Activated T-helper 1 cell treated with anti-CD3 and anti-CD28 coated beads, Interleukin-12 subunit alpha, Interleukin-12 subunit beta, Interleukin-2, Interleukin-4 antibody, amounts not matched to agents 30 ng/mL and 10 ng/mL and 1 ng/mL, durations not matched to agents 14 hours and 24 hours and 36 hours (primary cell): ENCODE measurements at places on chromosomes 7 and 10. TPM values are rescaled to one million over a fixed set of nuclear protein-coding genes. Genes with fewer than 3 reads are reported as not detected.

MYH16 gene
- total RNA-seq, result not detected in 2 replicates

DNA sequence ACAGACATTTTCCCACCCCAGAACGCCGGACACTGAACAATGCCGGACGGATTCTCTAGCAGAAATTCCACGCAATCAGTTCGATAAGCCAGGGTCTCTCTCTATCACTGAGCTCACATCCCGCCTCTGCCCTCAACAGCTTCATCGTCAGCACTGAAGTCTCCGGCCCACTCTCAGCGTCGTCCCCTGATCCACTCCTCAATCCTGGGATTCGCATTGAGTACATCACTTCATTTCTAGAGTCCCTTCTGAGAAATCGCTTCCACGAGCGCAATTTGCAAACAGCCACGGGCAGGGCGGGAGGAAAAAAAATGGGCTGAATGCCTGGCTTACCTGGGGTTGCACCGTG is 365 bp downstream of the YME1L1 start:
- no peak for DNase-seq
- H3K36me3 ChIP-seq, result peaks cover 45% of the 10 kb centered on the region
- H3K4me1 ChIP-seq, result peaks cover 49% of the 10 kb centered on the region
- H3K27me3 ChIP-seq, result no peaks in the 10 kb centered on the region
- peak overlapping the region; percentile 99 for H3K27ac ChIP-seq

- no peak for DNase-seq
- no peak overlapping the region for H3K27ac ChIP-seq
- H3K4me3 ChIP-seq, result no peak overlapping the region
- H3K36me3 ChIP-seq, result no peaks in the 10 kb centered on the region
- H3K27me3 ChIP-seq, result peaks cover 13% of the 10 kb centered on the region
These were observed 36.5 kb downstream of the COBL start for GRCh38 chr7:51280156-51280555.

GRCh38 chr7:45132708-45133320 is 21.3 kb upstream of the TBRG4 start:
- H3K4me3 ChIP-seq, result no peak overlapping the region
- no peak overlapping the region for H3K27ac ChIP-seq

SFTPA1 gene
- not detected in 2 replicates for total RNA-seq

- DNase-seq, result no peak
- H3K27me3 ChIP-seq, result peaks cover 5% of the 10 kb centered on the region
- no peak overlapping the region for H3K4me3 ChIP-seq
- no peak overlapping the region for H3K27ac ChIP-seq
- no peaks in the 10 kb centered on the region for H3K36me3 ChIP-seq
These were observed 609.6 kb downstream of the KCNMA1 start for GRCh38 chr10:77028042-77028441.

MDFIC gene
- total RNA-seq, result 114 and 136 TPM in 2 replicates

DNA sequence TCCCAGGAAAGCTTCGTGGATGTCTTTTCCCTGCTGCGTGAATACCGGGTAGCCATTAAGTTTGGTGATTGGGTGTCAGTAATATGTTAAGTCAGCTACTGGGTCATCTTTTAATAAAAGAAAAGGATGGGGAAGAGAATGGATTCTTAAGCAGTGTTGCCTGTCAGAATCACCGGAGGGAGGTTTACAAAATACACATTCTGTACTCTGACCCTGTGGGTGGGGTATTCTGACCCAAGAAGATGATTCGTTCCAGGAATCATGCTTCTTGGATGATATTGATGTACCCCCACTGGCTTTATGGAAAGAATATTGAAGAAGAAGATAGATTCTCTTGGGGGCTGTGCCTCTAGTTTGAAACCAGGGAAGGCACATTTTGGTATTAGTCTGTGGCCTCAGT is 18.3 kb downstream of the SGPL1 start:
- no peak for DNase-seq
- peaks cover 37% of the 10 kb centered on the region for H3K4me1 ChIP-seq
- no peaks in the 10 kb centered on the region for H3K27me3 ChIP-seq
- peaks cover 22% of the 10 kb centered on the region for H3K36me3 ChIP-seq
- peak overlapping the region; percentile 49 for H3K27ac ChIP-seq
- peak overlapping the region; percentile 13 for H3K4me3 ChIP-seq

DNA sequence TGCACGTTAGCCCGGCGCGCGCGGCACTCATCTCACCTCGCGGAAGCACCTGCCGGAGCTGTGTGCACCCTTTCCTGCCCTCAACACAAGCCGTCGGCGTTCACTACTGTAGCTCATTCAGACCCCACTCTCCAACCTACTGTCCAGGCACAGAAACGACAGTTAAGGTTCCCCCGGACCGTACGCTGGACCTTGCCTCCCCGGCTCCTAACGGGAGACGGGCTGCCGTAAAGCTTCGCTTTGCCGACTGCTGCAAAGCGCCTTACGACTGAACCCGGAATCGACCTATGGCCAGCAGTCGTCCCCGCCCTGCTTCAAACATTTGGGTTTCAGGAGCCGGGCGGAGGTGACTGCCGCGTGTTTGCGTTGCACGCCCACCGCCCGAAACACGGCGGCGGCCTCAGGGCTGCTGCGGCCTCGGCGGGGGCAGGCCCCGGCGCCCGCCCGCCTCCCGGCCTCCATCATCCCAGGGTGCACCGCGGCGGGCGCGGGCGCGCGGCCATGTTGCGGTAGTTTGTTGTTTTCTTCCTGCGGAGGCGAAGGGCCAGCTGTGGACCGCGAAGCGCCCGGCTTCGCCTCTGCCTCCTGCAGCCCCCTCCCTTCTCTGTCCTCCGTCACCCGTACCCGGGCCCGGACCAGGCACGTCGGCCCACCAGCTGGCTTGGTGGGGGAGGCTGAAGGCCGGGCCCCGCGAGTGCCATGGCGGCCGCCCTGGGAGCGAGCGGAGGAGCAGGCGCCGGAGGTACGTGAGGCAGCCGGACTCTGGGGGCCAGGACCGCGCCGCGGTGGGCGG is at the start of gene RBM33:
RBM33 (plus strand) TSS at position 484 of the 793 bp plus-strand sequence; CDS start at position 700, 216 bp downstream.
- peaks cover 41% of the 10 kb centered on the region for H3K4me1 ChIP-seq
- H3K27me3 ChIP-seq, result no peaks in the 10 kb centered on the region
- H3K4me3 ChIP-seq, result peak within 1 kb of the TSS; percentile 99
- peaks cover 64% of the 10 kb centered on the region for H3K36me3 ChIP-seq
- peak; percentile 78 for DNase-seq

CYP2C19 gene
- not detected in 2 replicates for total RNA-seq

DNA sequence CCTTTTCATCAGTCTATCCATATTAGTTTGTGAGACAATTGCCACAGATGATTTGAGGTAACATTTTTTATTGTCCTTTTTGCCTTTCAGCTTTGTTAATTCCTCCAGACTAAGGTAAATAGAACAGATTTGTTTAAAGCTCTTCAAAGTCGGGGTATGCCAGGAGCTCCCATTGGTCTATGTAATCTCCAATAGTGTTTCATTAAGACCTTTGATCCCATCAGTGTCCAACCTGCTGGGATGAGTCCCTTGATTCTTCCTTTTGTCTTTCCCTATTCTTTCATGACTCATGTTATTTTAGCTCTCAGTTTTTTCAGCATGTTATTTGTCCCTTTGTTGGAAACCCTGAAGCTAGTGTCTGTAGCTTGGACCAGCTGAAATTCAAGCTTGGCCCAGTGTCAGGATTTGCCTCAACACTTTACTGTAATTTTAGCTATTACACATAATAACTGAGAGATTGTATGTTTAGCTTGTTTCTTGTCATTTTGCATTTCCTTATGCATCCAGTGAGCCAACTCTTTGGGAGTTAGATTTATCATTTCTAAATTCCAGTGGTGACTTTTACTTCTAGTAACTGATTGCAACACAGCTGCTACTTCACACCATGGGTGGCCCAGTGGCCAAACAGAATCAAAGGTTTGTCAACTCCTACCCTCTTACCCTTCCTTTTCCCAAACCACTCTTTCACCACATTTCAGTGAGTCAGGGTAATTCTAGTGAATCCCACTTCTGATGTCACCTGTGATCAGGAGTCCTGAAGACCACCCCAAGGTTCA is 15.3 kb downstream of the AGBL3 start:
- no peaks in the 10 kb centered on the region for H3K36me3 ChIP-seq
- H3K27me3 ChIP-seq, result no peaks in the 10 kb centered on the region
- H3K27ac ChIP-seq, result no peak overlapping the region
- H3K4me1 ChIP-seq, result no peaks in the 10 kb centered on the region
- no peak for DNase-seq

- DNase-seq, result no peak
- H3K27ac ChIP-seq, result no peak overlapping the region
- peaks cover 2% of the 10 kb centered on the region for H3K36me3 ChIP-seq
- H3K4me3 ChIP-seq, result no peak overlapping the region
- H3K27me3 ChIP-seq, result peaks cover 9% of the 10 kb centered on the region
These were observed 51.1 kb downstream of the CAMK1D start for GRCh38 chr10:12400266-12400931.

ASB10 gene
- total RNA-seq, result not detected in 2 replicates

DNA sequence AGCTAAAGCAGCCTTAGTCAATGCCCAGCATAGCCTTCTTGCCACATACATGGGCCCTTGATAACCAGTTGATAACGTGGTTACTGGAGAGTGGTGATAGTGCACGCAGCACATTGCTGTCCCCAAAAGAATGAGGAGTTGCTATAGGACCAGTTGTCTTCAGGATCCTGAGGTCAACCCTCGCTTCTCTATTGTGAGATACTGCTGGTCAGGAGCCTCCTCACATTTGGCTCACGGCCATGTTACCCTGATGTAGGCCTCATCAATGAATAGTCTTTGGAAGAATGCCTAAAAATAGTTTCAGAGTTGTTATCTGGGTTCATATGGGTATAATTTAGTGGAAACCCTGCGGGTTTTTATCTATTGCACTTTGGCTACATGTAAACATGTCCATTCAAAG is 230.7 kb downstream of the VTI1A start:
- H3K27me3 ChIP-seq, result no peaks in the 10 kb centered on the region
- no peak overlapping the region for H3K27ac ChIP-seq
- peaks cover 2% of the 10 kb centered on the region for H3K36me3 ChIP-seq
- no peak overlapping the region for H3K4me3 ChIP-seq
- no peaks in the 10 kb centered on the region for H3K4me1 ChIP-seq

DNA sequence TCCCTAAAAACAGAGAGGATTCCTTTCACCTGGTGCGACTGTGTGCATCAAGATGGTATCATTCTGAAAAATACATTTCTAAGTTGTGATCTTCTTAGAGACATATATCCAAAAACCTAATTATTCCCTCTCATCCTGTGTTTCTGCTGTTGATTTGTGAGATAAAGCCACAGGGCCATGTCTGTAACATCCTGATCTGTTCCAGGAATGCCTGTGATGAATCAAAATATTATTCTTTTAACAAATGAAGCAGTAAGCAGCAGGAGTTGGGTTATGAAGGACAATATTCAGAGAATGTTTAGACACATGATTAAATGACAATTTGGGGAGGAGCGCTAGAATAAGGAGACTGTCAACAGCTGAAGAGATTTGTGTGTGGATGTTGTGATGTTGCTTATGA is 731.4 kb downstream of the KCNMA1 start:
- H3K27ac ChIP-seq, result no peak overlapping the region
- DNase-seq, result no peak
- peaks cover 1% of the 10 kb centered on the region for H3K27me3 ChIP-seq
- no peak overlapping the region for H3K4me3 ChIP-seq

- peaks cover 57% of the 10 kb centered on the region for H3K36me3 ChIP-seq
- DNase-seq, result no peak
- H3K4me1 ChIP-seq, result peaks cover 67% of the 10 kb centered on the region
- H3K27ac ChIP-seq, result peak overlapping the region; percentile 85
- H3K27me3 ChIP-seq, result no peaks in the 10 kb centered on the region
These were observed 118.8 kb downstream of the CDK6 start for GRCh38 chr7:92717623-92717992.

GRCh38 chr7:7970531-7971307 is 2.1 kb downstream of the GLCCI1 start:
- peaks cover 6% of the 10 kb centered on the region for H3K36me3 ChIP-seq
- DNase-seq, result no peak
- H3K4me1 ChIP-seq, result peaks cover 30% of the 10 kb centered on the region
- H3K4me3 ChIP-seq, result no peak overlapping the region
- H3K27ac ChIP-seq, result no peak overlapping the region

SLC39A12 gene
- total RNA-seq, result not detected in 2 replicates

DNA sequence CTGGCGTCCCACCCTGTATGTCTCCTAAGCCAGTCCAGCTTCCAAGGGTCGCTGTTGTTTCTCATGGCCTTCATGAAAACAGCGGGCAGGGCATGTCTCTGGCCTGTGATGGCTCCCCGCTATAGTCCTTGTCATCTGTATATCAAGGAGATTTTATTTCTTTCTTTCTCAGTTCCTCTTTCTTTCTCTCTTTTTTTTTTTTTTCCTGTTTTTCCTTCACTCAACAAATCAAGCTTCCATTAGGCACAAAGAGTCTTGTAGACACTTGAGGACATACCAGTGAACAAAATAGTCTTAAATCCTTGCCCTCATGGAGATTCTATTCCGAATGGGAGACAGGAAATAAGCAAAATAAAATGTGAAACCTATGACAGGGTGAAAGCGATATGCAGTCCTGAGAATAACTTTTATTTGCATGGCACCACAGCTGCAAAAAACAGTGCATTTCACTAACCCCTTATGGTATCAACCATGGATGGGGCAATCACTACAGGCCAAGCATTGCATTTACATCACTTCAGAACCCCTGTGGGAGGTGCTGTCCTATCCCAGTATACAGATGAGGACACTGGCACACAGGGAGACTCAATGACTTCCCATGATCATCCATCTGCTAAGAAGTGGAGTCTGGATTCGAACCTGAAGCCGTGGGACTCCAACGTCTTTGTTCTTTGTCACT is 50.7 kb downstream of the SYPL1 start:
- H3K4me3 ChIP-seq, result no peak overlapping the region
- H3K27me3 ChIP-seq, result no peaks in the 10 kb centered on the region
- no peak overlapping the region for H3K27ac ChIP-seq

CNNM1 gene
- 0.20 and 0.21 TPM in 2 replicates for total RNA-seq

DNA sequence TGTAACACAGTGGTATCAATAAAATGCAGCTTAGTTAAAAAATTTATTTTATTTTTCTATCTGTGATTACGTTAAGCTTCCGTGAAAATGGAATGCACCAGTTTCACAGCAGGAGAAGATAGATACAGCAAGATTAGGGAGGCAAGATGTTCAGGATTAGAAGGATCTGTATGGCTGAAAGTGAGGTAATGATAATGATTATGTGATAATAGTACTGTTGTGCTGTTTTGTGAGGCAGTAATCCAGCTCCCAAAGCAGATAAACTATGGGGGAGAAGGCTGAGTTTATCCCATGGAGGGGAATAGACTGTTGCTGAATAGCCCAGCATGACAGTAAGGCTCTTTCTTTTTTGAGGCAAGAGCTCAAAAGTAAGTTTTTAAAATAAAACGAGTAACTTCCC is 216.1 kb upstream of the PRPS1L1 start:
- no peaks in the 10 kb centered on the region for H3K36me3 ChIP-seq
- H3K27me3 ChIP-seq, result no peaks in the 10 kb centered on the region
- H3K4me1 ChIP-seq, result no peaks in the 10 kb centered on the region

SAP25 gene
- total RNA-seq, result 9.1 and 11.2 TPM in 2 replicates
